Right lung (tissue), 10 donors: ENCODE measurements at places on chromosomes 5 and 9. TPM values are rescaled to one million over a fixed set of nuclear protein-coding genes. Genes with fewer than 3 reads are reported as not detected.
A peak's percentile ranks its signal among the peaks of the same experiment; 100 is the strongest.

GRCh38 chr9:133560311-133560710, 25.8 kb downstream of the ADAMTSL2 start:
- DNase-seq, result no peak

GRCh38 chr5:75558981-75559632, 47.4 kb downstream of the POLK start:
- no peak for DNase-seq

The NRARP gene
- 9.2 TPM for polyA plus RNA-seq

GRCh38 chr5:154189256-154189818, 1.2 kb upstream of the GALNT10 start:
- DNase-seq, result no peak

The HMCN2 gene
- polyA plus RNA-seq, result 0.45 TPM

DNA sequence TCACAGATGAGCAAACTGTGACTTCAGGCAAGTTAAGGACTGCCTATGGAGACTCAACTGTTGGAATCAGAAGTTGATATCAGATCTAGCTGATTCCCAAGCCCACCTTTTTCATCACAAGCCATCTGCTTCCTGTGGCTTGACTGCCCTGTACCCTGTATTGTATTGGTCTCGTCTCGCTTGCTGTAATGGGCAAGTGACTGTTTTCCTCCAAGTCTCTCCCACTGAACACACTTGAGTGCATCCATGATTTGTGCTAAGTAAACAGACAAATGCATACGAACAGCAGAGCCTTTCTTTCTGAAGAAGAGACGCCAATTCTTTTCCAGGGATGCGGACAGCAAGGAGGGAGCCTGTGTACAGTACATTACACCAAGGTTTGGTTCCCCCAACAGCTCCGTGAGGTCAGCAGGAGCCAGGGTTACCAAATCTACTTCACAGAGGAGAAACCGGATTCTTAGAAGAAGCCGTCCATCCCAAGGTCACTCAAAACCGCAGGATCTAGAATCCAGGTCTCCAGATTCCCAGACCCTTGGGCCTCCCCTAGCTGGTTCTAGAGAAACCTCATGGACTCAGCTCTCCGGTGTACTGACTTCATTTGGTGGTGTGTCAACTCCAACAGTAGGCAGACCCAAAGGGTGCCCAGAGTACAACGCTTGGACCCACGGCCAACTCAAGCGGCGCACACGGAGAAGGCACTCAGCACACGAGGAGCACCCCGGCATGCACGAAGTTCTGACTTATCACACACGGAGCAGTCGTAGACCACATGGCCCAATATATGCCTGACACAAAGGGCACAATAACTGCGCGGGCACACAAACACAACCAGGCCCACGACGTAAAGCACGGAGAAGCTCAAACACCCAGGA, 1.1 kb downstream of the BAG1 start:
- DNase-seq, result no peak

- DNase-seq, result no peak
These were observed 40.3 kb upstream of the GNE start for GRCh38 chr9:36298566-36298965.

GRCh38 chr9:79134654-79135053, 437.1 kb upstream of the TLE4 start:
- no peak for DNase-seq

- DNase-seq, result no peak
These were observed 33.1 kb downstream of the SVEP1 start for GRCh38 chr9:110546411-110546871.

DNA sequence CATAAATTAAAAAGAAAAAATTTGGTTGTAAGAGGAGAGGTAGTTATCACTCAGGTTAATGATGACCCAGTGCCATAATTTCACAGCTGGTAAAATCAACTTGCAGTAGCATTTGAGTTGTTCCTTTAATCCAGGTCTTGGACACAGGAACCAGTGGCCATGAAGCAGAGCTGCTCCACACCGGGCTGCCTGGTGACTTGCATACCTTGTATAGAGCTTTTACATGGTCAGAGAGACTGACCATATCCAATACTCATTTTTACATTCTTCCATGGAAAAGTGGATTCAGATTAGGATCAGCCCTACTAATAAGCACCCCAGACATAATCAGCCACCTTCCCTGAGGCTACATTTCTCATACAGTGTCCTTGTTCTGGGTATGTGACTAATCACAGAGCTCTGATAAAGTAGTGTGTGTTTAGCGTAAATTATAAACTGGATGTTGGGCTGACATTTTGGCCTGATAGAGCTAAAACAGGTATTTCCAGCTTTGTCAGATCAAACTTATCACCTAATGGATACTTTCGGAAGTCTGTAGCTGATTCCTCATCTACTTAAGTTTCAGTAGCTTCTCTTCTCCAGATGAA, 77.0 kb upstream of the ZSWIM6 start:
- DNase-seq, result no peak

The NMUR2 gene
- 0.40 TPM for polyA plus RNA-seq

DNA sequence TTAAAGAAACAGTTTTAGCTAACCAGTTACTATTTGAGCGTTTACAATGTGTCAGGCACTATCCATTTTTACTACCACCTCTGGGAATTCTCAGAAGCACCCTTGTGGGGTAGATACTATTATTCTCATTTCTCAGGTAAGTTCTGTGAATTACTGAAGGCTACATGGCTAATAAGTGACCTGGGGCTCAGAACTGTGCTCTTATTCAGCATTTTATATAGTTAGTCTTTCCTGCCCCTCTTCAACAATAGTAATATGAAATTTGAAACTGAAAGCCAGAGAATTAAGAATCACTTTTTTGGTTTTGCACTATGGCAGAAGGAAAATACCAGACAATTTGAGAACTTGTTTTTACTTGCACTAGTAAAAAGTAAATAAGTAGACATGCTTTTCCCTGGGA, 11.8 kb downstream of the ELL2 start:
- no peak for DNase-seq

The SHISAL2B gene
- 15.4 TPM for polyA plus RNA-seq

The KCNT1 gene
- polyA plus RNA-seq, result 0.59 TPM

DNA sequence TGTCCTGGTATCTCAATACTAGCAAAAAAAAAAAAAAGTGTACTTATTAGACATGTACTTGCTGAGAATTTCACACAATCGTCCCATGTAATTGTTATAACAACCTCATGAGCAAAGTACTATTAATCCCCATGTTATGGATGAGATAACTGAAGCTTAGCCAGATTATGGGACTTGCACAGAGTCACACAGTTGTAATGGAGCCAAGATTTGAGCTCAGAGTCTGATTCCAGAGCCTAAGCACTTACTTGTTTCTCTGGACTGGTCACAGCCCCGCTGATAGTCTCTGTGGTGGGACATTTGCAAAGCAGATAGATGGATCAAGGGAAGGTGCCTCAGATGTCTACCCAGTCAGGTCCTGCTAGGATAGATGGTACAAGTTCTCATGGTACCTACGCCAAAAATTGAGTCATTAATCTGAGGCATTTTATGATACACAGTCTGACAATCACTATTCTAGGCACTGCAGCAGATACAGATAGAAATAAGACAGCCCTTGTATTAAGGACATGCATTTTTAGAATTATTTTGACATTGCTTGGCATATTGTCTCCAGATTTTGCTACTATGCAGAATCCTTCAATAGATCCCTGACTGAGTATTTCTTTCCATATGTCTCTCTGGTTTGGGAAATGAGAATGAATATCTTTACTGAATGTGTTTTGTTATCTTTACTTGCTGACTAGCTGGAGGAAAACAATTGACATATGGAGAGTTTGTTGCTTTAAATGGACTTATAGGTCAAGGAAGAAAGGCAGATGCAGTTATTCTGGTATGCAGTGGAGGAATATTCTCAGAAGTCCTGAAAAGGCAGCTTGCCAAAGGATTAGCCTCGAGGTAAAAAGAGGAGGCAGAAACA, 149.5 kb downstream of the ADAMTSL1 start:
- DNase-seq, result no peak

The C1QTNF3 gene
- polyA plus RNA-seq, result 27.7 TPM

The BRD3OS gene
- polyA plus RNA-seq, result 16.3 TPM

The HNRNPAB gene
- polyA plus RNA-seq, result 127 TPM

- no peak for DNase-seq
These were observed 145.8 kb upstream of the MEF2C start for GRCh38 chr5:89028595-89029285.

The FOXI1 gene
- not detected for polyA plus RNA-seq

DNA sequence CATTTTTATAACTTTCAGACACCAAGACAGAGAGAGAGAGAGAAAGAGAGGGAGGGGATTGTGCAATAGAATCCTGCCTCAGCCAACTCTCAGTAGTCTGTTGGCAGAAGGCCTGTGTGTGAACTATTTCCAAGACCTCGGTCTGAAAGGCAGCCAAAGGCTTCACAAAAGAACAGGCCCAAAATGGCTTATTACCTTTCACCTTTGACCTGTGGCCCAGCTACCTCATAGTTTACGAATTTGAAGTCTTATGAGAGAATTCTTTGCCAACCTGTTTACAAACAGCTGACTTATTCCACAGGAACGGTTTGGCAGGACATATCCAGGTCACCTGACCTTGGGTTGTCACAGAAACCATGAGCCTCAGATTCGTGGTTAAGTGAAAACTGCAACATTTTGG, 48.6 kb downstream of the NR2F1-AS1 start:
- DNase-seq, result peak; percentile 91

DNA sequence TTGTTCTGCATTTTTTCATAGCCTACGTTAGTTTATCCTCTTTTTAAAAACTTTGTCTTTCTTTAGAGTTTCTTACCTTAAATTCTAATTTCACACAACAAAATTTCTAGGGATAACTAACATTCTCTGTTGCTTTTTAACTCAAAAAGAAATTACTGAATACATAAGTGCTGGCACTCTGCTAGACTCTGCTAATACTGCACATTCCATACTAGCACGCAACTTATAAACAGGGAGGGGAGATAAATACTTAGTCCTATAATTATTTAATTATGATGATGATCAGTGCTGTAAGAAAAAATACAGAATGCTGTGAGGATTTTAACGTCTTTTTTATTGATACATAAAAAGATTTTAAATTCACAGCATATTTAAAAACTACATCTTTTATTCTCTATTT, 25.1 kb downstream of the RNF145 start:
- DNase-seq, result no peak

DNA sequence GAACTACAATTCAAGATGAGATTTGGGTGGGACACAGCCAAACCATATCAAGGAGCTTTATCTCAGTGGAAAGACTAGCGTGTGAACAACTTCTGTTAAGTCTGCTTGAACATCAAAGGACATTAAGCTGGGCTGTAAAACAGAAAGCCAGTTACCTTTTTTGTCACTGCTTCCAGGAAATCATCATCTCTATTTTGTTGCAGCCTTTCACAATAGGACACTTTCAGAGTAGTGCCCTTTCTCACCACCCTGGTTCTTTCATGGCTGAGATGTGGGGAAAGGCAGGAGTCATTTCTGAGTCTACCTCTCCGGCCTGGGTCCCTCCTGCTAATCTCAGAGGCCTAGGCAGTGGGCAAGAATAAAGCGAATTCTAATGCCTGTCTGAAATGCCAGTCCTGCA, 96.2 kb upstream of the PPP1R2B start:
- no peak for DNase-seq

DNA sequence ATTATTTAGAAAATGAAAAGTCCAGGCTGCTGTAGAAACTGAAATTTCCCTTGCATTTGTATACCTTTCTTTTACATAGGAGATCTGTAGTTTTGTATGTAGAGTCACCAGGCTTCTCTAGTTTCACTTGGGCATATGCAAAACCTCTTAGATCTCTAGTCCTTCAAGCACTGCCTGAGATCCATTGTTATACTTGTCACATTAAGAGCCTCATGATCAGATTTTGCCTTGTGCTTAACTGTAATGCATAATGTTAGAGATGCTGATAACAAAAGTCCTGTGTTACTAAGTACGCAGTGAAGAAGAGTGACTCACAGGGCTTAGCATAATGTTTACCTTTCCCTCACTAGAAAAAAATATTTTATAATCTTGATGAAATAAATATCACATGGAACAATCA, 250.2 kb downstream of the CYLC2 start:
- DNase-seq, result no peak

The TMEM141 gene
- polyA plus RNA-seq, result 74.3 TPM

The NUP214 gene
- polyA plus RNA-seq, result 42.1 TPM

- DNase-seq, result no peak
These were observed 20.9 kb downstream of the SLC6A18 start for GRCh38 chr5:1245905-1246576.

- DNase-seq, result no peak
These were observed 11.7 kb upstream of the TSSK1B start for GRCh38 chr5:113446358-113446927.

DNA sequence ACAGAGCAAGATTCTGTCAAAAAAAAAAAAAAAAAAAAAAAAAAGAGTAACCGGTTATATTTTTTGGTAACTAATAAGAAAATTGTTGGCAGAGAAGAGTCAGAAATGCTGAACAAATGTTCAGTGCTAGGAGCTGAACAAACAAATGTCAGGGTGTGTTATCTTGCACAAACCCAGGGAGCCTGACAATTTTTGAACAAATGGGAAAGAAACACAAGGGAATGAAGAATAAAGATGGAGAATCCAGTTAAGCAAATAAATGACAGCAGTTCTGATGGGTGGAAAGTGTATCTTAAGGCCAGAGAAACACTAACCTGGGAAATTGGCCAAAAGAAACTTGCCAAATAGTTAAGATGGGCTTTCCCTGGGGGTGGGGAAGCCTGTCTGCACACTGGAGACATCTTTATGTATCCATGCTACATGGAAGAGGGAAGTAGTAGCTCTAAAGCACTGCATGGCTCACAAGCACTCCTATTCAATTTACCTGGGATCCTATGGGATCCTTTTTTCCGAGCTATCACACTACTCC, 23.7 kb downstream of the KLHL3 start:
- DNase-seq, result no peak

- no peak for DNase-seq
These were observed 486.2 kb upstream of the DAP start for GRCh38 chr5:11247224-11247623.

The ARSI gene
- polyA plus RNA-seq, result 18.2 TPM

- no peak for DNase-seq
These were observed 34.1 kb upstream of the TNFAIP8 start for GRCh38 chr5:119321569-119322311.

The ZMAT2 gene
- 103 TPM for polyA plus RNA-seq

The ZBTB34 gene
- 25.2 TPM for polyA plus RNA-seq

DNA sequence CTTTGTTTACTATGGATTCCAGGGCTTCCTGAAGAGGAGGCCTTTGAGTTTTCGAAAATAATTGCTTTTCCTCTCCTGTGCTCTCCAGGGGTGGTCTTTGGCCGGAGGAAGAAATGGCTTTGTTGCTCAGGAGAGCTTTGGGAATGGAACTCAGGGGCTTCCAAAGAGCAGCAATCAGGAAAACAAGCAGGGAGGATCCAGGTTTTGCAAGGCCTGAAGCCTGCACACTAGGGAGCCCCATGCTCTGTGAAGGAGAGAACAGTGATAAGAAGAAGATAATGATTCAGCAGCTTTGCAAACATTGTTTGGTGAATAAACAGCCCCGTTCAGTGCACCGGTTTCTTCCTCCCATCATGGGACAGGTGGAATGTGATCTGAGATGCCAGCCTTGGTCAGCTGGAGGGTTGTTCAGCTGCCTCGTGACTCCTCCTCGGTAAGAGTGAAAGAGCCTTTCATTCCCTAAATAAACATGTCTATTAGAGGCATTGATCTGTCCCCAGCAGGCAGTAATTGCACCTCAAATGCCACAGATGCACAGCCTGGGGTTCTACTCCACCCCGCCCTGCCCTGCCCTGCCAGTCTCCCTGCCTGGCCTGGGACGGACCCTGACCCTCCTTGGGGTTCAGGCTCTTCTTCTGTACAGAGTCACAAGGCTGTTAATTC, 11.5 kb upstream of the ALDH1B1 start:
- no peak for DNase-seq

The CCL21 gene
- 106 TPM for polyA plus RNA-seq

GRCh38 chr5:154385236-154385512, 60.6 kb upstream of the SAP30L start:
- no peak for DNase-seq

The RHOBTB3 gene
- 69.6 TPM for polyA plus RNA-seq
